ENCODE measurements at places on chromosomes 3 and 15.

GRCh38 chr3:14741510-14741909, 66.6 kb downstream of the C3orf20 start:
- no peak for ATAC-seq

DNA sequence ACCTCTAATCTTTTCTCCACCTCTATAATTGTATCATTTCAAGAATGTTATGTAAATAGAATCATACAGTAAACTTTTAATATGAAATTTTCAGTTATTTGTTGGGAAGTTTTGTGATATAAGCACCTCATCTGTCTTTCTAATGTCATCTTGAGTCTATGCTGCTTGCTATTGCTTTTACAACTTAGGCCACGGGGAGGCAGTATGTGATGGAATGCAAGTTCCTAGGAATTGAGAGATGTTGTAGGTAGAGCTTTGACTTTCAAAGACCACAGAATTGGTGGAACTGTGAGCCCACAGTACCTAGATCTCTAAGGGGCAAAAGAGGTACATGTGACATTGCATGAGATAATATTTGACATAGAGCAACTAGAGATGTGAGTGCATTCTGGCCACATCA, 328.3 kb downstream of the MFSD1 start:
- no peak for ATAC-seq

DNA sequence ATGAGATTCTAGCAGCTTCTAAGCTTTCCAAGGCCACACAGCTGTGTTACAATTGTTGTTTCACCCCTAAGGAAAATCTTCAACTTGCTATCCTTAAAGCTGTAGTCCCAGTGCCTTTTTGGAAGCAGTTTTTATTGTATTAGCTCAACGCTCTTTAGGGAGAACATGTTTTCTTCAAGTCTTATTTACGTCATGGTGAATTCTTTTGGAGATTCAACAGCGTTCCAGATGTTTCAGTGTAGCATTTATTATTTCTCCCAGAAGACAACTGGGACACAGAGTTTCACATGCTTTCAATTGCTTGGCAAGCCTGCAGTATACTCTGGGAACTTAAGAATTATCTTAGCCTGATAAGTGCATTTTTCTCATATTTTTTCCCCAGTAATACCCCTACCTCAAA, 888.3 kb downstream of the PLOD2 start:
- no peak for ATAC-seq

- no peak for ATAC-seq
Measured at GRCh38 chr3:74415731-74416130, 198.7 kb downstream of the CNTN3 start.

DNA sequence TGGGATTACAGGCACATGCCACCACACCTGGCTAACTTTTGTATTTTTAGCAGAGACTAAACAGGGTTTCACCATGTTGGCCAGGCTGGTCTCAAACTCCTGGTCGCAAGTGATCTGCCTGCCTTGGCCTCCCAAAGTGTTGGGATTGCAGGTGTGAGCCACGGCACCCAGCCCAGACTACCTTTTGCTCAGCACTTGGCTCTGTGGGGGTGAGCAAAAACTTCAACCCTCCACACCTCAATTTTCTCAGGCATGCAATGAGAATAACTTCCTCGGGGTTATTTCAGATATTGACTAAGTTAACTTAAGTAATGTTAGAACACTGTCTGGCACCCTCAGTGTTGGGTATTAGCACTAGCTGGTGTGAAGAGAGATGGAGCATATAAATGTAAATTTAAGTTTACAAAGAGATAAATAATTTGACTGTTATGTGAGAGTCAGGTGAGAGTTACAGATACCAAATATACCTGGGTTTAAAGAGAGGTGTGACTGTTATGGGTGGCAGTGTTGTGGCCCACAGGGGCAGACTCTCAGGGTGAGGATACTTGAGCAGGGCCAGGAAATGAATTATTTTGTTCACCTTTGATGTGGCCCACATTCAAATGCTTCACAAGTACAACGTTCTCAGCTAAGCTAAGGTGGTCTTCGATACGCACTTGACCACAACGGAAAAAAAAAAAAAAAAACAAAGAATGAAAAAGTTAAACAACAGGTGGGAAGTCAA, 29.0 kb downstream of the CPOX start:
- ATAC-seq = peak; percentile 48

DNA sequence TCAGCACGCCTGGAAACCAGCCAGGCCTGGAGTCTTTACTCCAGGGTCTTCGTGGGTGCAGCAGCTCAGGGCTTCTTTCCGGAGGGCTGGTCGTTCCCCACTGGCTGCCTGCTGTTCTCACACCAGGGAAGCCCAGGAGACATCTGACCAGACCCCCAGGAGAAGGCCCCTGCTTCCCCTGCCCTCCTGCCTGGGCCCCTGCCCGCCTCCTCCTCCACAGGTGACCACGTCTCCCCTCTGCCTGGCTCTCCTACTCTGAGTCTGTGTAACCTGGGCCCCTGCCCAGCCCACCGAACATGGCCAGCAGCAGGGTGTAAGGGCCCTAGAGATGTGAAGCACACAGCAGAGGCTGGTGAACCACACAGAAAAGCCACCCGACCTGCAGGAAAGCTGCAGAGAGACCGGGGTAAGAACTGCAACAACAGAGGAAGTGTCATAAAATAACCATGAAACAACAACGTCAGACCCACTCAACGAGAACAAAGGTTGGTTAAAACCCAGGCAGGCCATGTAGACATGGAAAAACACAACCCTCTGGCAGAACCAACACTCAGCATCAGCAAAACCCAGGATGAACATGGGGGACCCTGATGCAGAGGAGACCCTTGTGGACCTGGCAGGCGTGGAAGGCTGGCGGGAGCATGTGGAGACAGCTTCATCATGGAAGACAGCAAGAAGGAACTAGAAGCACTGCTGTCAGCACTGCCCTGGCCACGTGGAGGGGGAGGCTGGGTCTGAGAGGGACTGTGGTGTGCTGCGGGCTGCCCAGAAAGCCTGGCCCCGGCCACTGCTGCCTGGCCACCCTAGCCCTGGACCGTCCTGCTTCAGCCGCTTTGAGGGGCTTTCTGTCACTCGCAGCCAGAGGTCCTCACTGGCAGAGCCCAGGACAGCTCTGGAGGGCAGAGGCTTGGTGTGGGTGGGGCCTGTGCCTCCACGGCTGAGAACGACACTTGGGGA, 20.4 kb downstream of the UROC1 start:
- no peak for ATAC-seq

- ATAC-seq = no peak
Measured at GRCh38 chr15:83164771-83165404, 42.7 kb downstream of the HDGFL3 start.

- ATAC-seq = no peak
Measured at GRCh38 chr3:128413003-128413370, 53.7 kb downstream of the DNAJB8 start.

DNA sequence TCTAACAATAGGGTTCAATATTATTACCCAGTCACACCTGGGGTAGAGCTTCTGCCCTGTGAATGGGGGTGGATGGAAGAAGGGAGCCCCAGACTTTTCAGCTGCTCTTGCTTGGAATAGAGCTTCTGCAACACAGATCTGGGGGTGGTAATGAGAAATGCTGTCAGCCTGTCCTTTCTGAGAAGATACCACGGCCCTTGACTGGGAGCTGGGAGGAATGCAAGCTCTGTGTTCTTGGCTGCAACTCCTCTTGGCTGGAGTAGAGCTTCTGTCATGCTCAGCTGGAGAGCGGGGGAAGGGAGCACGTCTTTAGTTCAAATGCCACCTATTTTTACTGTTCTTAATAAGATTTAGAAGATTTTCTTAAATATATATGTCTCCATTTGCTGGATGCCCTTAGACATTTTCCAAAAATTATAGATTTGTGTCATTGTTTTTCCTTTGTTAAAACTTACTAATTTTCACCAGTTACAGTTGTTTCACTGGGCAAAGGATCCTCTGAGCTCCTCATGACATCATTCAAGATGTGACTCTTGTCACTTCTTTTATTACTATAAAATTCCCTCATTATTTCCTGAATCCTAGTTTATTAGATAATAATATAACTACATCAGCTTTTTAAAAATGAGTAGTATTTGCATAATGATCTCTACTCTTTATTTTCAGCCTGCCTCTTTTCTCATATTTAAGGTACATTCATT, 180.0 kb upstream of the TGFBR2 start:
- no peak for ATAC-seq

All from activated CD4-positive, CD25-positive, alpha-beta regulatory T cell treated with anti-CD3 and anti-CD28 coated beads, Interleukin-2, amount 50 U/mL, for 24 hours (primary cell).